ENCODE measurements at places on chromosomes 4 and X.

DNA sequence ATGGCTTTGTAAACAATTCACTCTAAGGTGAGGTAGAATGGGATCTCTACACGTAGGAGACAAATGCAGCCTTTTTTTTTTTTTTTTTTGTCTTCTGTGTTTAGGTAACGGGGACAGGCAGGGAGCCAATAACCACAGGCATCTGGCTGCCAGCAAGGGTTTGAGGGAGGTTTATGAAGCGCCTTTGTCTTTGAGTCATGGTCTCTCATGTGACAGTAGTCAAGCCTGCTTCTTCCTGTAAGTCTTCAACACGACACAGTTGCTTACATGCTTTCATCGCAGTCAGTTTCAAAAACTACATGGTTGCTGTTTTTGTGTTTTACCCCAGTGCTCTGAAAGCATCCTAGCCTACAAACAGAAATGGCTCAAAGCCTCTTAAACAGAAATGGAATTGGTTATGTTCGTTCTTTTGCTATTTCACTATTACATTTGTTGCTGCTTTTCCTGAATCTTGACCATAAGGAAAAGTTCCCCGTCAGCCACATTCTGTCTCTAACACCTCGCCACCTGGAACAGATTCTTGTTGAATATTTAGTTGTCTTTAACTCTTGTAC is 127.8 kb upstream of the METTL14 start:
- no peak for DNase-seq

GRCh38 chrX:7159149-7159861 is 11.4 kb upstream of the PUDP start:
- DNase-seq, result no peak

DNA sequence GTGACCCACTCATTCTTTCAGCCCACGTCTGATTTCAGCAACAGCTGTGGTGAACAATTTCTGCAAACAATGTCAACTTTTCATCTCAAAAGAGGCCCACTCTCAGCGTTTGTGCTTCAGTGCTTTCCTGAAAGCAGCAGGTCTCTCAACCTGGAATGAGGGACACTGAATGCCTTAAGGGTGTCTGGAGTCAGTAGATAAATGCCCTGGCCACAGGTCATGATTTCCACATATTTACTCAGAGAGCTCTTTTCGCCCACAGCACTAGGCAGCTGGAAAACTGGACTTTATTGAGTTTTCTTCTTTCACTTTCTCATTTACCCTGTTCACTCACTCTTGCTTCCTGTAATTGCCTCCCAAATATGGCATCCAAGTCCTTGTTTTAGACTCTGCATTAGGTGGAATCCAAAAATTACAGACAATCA is 52.8 kb downstream of the NPFFR2 start:
- DNase-seq, result no peak

DNA sequence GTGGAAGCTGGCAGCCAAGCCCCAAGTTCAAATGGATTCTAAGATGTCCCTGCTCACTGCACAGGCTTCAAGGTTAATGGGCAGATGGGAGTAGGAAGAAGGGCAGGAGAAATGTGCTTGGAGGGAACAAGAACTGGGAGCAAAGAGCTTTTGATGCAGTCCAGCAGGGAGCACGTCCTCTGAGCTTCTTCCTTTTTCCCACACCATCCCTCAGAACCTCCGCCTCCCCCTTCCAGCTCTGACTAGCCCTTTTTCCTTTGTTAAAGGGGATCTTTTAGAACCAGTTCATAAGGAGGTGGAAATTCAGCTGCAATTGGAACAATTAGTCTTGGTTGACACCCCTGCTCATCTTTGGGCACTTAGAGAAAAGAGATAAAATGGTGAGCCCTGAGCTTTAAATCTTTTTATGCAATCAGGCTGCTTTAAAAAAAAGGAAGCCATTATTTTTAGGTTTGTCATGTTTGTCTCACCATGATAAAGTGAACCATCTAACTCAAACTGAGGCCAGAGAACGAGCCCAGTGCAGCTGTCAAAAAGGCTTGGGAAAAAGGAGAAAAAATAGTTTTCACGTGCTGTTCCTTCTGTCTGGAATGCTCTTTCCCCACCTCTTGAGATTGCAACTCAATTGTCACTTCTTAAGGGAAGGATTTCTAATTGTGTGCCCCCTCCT is 135.8 kb upstream of the IL1RAPL2 start:
- no peak for DNase-seq

- no peak for DNase-seq
These were observed 12.4 kb downstream of the UTP3 start for GRCh38 chr4:70700712-70701111.

DNA sequence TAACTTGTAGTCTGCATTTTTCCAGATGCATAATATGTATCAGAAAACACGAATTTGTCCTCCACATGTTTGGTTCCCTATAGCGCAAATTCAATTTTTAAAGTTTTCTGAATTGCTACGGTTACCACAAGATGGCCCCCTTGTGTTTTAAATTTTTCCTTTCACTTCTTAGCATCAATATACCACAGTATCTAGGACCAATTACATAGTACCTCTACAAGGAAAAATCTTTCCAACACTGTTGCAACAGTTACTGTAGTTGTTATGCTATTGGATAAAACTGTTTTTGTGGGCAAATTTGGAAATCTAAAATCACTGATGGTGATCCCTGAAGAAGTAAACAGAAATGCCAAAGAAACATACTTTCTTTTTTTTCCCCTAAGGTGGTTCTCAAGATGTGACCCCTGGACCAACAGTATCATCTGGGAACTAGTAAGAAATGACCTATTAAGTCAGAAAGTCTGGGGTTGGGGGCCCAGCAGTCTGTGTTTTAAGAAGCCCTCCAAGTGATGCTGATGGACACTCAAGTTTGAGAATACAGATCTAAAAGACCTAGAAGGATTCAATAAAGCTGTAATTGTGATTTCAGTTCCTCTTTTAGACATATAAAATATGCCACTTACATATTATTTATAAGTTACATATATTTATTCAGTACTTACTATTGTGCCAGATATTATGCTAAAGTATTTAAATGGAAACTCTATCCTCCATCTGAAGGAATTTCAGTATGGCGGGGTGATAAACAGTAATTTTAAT is 3.1 kb downstream of the ZGRF1 start:
- DNase-seq, result no peak

GRCh38 chrX:22389556-22390179 is 117.0 kb downstream of the CBLL2 start:
- no peak for DNase-seq

DNA sequence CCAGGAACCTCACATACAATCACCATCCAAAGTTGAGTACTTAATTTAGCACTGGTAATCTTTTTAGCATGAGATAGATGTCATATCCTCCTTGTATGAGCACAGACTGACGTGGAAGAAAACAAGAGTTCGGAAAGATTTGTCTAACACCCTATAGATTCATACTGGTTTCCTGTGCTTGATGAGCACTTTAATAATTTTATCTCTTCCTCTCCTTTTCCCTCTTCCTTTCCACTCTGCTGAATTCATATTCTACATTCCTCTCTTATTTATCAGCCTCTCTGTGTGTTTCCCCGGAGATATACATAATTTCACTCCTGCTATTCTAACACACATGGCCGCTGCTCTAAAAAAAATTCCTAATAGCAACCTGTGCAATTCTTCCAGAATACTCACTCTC is 273.9 kb downstream of the AFF2 start:
- DNase-seq, result no peak

DNA sequence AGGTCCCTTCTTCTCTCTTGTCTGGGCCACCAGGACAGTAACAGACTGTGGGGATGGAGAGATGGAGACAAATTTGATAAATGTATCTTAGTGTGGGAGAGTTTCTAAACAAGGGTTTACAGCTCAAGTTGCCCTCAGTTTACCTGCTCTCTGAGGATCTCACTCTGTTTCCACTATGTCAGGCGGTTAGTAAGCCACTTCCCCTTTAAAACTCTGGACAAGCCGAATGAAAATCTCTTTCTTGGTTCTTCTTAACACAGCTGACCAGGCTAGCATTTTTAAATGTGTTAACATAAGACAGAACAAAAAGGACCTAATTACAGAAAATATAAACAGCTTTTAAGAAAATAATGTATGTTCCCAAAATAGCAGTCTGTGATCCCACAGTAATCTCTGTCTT is 2.9 kb upstream of the SCARB2 start:
- DNase-seq, result no peak

- no peak for DNase-seq
These were observed 64.1 kb downstream of the FAM184B start for GRCh38 chr4:17717301-17717700.

DNA sequence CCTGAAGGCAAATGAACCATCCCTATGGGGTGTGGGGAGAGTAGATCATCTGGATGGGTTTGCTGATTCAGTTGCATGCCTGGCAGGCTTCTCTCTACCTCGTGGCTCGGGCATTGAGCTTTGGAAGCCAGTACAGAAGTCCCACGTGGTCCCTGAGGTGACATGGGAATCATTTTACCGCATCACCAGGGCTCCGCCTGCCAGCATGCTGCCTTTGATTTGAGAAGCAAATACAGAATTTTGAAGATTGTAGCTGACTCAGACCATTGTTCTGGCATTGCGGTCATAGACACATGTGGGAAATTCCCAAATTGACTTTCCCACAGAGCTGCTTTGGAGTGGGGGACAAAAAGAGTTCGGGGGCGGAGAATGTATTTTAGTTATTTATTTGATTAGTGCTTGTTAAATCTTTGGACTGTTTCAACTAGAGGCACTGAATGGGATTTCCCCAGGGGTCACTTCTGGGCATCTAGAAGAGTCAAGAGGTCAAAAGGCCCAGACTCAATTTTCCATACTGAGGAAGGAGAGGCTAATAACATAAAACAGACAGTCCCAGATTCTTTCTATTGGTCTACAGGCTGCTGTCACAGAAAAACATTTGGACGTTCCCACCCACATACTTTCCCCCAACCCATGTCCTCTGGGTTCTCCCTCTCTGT is 79.3 kb downstream of the NHSL2 start:
- DNase-seq, result no peak

DNA sequence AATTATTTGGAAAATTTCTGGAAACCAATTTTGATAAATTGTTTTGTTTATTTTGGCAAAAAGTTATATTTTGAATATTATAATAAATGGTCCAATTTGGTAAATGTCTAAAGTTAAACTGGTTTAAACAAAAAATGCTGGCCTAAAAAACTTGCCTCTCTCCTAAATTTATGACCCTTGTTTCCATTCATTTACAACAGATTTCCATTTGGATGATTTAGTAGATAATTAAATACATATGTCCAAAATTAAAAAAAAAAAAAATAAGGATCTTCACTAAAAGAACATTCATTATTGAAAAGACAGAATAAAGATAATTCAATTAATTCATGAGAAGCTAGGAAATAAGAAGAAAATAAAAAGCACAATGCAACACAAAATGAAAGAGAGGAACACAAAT is 449.5 kb downstream of the SPRY1 start:
- no peak for DNase-seq

DNA sequence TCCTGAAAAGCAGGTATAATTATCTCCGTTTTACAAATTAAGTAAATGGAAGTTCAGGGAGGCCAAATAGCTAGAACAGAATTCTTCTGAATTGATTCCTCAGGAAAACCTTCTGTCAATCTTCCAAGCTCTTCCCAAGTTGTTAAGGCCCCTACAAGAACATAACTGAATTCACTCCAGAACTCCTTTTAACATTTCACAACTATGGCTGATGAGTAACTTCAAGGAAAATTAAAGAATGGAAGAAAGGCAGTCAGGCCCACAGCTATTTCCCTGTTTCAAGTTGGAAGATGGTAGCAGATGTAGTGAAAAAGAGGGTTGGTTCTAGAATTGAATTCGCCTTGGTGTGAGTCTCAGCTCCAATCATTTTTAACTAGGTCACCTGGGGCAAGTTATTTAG is 15.9 kb downstream of the SETD7 start:
- DNase-seq, result no peak

GRCh38 chrX:119089619-119090018 is 16.8 kb downstream of the CT47C1 start:
- DNase-seq, result no peak

DNA sequence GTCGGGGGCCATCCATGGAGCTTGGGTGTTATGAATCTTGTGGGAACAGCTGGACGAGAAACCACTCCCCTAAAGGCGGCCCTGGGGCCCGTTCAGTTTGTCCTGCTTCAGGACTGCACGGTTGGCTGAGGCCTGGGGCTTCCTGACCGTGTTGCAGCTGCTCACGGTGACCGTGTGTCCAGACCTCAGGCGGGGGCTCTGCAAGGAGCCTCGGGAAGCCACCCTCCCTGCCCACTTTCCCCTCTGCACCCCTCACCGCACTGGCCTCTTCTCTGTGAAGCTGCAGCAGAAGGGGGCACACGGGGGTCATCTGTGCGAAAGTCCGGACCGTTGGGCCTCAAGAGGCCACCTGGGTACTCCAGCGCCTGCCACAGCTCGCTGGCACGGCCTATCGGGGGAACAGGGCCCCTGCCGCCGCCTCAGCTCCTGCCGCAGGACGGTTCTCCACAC is 29.4 kb downstream of the UVSSA start:
- no peak for DNase-seq

GRCh38 chr4:185469580-185470154 is 1.9 kb downstream of the CCDC110 start:
- DNase-seq, result no peak

GRCh38 chr4:48944756-48945241 is 38.2 kb upstream of the OCIAD2 start:
- DNase-seq, result peak; percentile 48

- DNase-seq, result no peak
These were observed 328.9 kb upstream of the TAPT1 start for GRCh38 chr4:16555156-16555555.

DNA sequence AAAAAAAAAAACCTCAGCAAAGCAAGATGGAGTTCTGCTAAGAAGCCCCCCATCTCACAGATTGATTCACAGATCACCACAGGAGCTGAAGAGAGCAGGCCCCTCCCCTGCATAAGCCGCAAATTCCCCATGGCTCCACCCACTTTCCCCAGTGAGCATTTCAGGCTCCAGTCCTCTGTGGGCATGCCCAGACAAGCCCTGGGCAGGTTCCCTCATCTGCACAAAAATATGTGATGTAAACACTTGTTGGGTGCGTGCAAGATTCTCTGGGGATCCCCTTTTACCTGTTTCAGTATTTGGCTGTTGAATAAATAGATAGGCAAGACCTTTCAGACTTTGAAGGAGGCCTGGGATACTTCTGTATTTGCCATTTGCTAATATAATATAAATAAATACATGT is 514.3 kb downstream of the PCDH7 start:
- DNase-seq, result no peak

- DNase-seq, result no peak
These were observed 96.8 kb downstream of the MTMR1 start for GRCh38 chrX:150790021-150790420.

DNA sequence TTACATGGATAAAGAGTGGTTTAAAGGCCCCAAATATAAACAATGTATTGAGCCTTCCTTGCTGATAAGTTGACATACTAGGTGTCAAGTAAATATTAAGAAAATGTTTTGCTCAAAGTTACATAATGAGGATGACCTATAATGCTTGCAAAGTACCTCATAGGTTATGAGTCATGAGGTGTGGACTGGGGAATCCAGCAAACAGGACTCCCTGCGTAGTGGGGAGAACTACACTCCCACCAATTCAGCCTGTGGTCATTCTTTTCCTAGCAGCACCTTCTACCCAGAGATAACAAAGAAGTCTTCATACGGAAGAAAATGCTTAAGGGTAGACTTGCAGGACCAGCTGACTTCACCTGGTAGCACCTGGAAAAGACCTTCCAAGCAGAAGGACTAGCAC is 418.9 kb upstream of the CPEB2 start:
- DNase-seq, result no peak
